ENCODE measurements at places on chromosomes 11 and 22.

DNA sequence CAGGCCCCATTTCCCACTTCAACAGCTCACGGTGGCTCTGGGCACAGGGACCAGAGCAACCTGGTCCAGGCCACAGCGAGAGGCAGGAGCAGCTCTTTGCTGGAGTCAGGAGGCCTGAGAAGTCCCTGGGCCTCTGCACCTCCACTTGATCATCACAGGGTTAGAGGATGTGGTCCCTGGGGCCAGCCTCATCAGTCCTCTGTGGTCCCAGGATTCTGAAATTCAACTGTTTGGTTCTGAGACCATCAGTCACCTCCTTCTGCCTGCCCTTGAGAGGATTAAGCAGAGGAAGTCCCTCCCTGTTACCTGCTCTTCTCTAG lies 24.9 kb upstream of the CBX7 start:
- no peak for DNase-seq

GRCh38 chr11:72668629-72669347 lies 5.4 kb downstream of the PDE2A start:
- DNase-seq, result no peak

DNA sequence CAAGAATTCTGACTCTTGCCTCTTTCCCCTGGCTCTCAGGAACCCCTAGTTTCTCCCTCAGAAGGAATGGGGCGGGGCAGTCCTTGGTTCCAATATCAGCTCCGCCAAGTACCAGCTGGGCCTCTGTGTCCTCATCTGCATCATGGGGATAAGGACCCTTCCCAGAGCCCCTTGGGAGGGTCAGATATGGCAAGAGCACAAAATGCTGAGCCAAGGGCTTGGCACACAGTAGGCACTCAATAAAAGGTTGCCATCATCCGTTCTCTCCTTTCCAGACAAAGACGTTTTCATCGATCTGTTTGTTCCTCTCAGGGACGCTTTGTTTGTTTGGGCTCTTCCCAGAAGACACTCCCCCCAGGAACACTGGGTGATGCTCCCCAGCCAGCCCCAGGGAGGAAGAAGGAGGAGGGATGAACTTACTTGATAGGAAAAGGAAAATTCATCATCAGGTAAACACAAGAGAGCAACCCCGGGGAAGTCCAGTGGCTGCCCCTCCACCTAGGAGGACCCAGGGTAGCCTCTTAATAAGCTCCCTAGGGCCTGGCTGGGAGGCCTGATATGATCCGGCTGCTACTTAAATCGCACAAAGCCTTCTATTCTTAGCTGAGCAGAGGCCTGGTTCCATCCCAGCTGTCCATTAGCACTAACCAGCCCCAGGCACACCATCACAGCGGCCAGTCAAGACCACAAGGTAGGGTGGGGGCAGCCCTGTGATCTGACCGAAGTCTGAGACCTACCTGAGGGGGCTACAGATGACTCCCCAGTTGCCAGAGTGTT lies 19.6 kb downstream of the GDPD5 start:
- DNase-seq, result no peak

DNA sequence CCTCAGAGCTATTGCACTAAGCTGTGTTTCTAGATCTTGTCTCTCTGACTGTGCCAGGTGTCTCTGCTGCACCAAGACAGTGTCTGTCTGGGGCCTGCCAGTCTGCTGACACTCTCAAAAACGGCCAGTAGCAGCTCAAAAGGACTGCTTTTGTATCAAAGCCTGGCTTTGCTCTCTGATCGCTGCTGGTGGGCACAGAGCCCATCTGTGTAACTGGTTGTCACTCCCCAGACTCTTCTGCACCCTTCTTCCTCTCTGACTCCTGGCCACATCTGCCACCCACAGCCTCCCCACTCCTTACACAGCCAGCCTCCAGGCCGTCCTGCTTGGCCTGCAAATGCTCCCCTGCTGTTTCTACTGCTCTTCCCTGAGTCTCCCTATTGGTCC lies 26.5 kb downstream of the MED15 start:
- DNase-seq, result no peak

DNA sequence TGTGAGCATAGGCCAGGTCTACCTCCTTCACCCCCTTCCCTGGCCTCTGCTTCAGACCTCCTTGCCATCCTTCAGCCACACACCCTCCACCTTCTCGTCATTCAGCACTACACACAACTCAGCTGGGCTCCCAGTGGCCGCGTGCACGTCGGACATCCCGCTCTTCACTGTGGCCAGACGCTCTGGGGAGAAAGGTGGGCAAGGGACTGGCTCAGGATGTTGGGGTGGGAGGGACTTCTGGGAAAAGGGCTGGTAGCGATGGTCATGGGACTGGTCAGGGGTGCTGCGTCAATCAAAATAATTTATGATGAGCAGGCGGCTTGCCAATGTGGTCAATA lies 11.6 kb downstream of the IGSF22 start:
- DNase-seq, result no peak
